ENCODE measurements at places on chromosomes 7 and 10.

- DNase-seq, result no peak
Measured at GRCh38 chr7:127760436-127761031, 108.5 kb downstream of the SND1 start.

GRCh38 chr7:11607686-11608085, 224.3 kb downstream of the THSD7A start:
- no peak for DNase-seq

GRCh38 chr7:103344453-103345149, at the start of gene DNAJC2:
DNAJC2 (minus strand) TSS chr7:103344767; CDS start chr7:103344622, 145 bp downstream.
- peak; percentile 60 for DNase-seq

DNA sequence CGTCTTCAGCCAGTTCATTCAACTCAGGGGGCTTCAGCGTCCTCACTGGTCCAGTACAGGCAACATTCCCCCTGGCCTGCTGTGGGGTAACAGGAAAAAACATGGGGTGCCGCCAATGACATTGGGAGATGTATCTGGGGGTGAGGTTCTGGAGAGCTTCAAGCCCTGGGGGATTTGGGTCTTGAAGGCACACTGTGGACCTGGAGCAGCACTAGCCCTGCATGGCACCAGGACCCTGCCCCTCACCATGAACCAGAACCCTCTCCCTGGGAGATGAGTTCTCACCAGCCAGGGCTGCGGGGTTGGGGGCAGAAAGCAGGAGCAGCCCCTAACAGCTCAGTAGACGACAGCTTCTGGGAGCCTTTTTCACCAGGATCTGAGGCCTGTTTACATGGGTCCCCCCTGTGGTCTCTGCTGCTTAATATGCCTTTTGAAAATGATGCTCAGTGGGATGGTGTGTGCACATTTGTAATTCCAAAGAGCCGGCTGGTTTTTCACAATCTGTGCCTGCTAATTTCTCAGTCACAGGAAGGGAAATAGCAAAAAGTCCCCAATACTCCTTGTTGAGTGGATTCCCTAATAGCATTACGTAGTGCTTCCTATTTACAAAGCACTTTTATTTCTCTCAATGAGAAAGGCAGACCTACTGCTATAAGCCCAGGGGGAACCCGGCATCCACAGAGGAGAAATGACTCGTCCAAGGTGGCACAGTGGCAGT, 509.5 kb downstream of the RPS24 start:
- no peak for DNase-seq

DNA sequence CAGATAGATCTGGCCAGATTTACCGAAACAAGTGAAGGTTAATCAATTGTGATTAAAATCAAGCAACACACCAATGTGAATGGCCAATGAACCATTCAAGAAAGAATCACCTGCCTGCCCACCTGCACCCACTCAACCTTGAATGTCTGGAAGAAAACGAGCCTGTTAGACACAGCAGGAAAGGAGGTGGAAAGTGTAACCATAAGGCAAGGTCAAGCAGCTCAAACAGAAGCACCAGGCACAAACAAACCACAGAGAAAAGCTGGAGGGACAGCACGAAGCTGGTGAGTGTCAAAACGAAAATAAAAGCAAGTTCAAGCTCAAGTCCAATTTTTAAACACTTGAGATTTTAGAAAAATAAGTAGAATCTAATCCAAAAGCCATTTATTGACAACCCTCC, 64.9 kb downstream of the STEAP1B start:
- DNase-seq, result no peak

DNA sequence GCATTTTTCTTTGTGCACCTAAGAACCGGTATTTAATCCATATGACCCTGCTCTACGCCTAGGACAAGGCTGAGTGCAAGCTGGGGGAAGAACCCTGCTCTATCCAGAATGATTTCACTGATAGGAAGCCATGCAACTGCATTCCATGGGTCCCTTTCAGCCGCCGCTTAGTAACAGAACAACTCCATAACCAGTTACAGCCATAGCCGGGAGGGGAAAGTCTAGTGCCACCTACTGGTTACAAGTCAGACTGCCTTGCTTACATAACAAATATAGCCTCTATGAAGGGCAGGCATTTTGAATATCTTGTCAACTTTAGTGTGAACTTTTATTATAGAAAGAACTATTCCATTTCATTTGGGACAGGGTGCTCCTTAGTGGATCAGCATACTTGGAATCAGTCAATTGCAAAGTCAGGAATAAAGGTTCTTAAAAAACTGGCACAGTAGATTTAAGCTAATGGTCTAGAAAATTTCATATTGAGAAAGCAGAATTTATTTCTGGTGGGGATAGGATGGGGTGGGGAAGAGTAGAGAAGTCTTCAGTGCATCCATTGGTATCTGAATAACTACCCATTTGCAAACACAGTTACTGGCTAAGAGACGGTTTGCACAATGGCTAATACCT, 521.7 kb downstream of the ADRA2A start:
- DNase-seq, result no peak

GRCh38 chr10:133474665-133475424, 21.1 kb downstream of the SCART1 start:
- DNase-seq, result no peak

DNA sequence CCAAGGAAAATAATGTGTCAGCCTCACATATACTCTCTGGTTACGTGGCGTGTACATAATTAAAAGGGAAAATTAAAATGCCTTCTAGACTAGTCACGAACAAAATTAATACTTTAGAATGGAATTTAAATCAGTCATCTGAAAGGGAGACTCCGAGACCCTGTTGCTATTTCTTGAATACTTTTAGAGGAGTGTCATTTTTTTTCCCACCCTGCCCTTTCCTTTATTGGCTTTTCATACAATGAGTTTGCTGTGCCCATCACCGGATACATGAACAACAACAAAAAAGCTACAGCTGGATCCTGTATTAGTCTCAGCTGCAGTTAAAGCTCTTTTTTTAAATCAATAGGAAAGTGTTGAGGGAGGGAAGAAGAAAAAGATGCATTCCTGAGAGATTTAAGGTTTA, 20.1 kb downstream of the CYTH3 start:
- DNase-seq, result no peak

DNA sequence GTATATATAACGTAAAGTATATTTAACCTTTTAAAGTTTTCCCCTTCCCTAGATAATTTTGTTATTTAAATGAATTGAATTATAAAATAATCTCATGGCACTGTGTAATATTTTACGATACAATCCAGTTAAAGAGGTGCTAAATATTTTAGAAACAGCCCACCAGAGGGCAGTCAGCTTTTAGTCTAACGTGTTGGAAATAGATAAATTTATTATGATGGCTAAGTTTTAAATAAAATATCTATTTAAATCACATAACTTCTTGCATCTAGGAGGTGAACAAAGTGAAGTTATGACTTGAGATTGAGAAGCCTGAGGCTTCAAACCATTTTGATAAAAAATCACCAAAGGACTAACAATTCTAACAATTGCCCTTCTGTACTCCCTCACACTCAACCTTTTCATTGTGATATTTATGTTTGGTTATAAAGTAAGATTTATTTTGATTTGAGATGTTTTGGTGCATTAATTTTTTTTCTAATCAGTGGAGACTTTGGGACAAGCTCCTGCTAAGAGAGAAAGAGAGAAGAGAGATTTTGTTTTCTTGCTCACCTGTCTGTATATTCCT, 171.5 kb upstream of the SP4 start:
- peak; percentile 32 for DNase-seq

- no peak for DNase-seq
Measured at GRCh38 chr7:68015122-68015977, 1018.7 kb downstream of the TYW1 start.

DNA sequence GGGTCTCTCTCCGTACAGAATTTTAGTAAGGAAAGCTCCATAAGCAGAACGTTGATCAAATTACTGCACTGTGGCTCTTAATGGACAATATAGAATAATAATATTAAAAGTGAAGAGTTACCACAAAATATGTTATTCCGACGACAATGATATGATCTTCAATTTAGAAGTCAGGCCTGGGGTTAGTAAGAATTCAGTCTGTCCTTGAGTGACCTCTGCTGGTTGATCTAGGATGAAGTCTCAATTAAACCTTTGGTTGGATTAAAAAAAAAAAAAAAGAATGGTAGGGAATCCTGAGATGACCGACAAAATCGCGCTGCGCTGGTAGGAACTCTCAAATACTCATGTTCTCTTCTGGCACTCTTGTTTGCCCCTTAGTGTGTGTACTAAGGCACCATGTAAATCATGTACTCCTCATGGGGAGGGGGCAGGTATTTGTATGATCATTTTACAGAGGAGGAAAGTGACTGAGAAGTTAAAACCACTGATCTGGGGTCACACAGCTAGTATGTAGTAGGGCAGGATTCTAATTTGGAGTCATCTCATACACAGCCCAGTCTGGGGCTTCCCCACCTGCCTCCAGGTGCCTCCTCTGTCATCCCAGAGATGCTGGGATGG, 161.3 kb upstream of the NPVF start:
- peak; percentile 41 for DNase-seq

DNA sequence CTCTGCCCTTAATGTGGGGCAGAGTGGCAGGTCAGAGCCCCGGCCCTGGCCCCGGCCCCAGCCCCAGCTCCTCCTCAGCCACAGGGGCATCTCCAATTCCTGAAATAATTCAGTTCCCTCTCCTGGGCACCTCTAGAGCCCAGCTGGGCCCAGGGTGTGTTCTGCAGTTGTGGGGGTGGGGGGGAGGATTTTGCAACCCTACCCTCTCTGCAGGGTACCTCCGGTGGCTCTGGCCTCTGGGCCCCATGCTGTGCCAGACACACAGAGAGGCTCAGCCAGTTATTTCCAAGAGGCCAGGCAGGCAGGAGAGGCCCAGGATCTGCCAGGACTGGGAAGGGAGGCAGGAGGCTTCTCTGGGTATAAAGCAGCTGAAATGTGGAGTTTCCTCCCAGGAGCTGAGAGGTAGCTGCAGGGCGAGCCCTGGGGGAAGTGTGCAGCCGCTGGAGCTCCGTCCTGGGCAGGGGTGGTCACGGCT, 47.9 kb downstream of the PWWP2B start:
- no peak for DNase-seq

DNA sequence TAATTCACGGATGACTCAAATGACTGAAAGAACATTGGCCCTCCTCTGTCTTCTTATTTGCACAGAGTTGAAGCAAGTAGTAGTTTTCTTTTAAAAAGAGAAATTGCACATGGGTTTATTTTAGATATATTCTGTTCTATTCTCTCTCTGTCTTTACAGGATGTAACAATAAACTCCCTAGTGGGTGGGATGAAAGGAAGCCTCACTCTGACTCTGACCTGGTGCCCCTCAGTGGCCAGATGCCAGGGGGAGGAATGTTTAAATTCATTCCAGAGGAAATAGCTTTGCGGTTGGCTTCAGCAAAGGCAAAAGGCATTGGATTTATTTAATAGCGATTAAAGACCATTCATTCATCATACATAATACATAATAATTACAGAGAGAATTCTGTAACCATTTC, 156.4 kb upstream of the MTPN start:
- no peak for DNase-seq

DNA sequence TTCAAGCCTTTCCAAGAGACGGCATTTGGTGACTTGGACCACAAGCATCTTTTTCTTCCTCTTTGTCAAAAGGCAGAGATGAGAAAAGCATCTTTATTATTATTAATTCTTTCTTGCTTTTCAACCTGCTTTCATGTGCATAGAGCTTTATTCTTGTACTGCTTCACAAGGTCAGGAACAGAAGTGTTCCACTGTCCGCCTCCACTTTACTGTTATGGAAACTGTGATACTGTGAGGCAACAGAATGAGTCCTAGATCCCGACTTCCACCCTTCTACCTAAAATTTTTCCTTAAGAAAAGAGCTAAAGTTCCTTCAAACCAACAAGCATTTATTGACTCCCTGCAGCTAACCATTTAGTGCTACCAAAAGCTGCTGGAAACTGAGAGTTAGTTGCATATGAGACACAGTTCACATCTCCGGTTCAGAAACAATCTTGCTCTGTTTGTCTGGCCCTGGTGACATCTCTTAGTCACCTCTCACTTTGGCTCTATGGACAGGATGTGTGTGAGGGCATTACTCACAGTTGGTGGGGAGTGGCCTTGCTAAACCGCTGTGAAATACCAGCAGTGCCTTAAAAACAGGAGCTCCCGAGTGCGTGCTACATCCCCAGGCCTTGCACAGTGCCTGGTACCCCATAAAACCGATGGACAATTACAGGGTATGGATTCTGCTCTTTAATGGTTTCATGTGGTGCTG, 77.1 kb upstream of the TRIL start:
- no peak for DNase-seq

DNA sequence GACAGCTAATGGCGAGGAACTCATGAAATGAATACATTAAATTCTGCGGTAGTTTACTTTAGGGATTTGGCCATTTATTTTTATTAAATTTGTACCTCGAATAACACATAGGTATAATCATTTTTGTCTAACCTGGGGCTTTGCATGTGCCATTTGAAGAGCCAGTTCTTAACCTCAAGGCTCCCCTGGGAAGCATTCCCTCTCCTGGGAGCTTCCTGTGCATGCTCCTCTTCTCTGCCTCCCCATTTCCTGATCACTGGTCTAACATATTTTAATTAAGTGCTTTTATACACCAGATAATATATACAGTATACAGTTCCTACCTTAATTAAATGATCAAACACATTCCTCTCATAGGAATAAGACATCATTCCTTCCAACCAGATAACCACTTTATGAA, 183.9 kb upstream of the FZD1 start:
- DNase-seq, result no peak

DNA sequence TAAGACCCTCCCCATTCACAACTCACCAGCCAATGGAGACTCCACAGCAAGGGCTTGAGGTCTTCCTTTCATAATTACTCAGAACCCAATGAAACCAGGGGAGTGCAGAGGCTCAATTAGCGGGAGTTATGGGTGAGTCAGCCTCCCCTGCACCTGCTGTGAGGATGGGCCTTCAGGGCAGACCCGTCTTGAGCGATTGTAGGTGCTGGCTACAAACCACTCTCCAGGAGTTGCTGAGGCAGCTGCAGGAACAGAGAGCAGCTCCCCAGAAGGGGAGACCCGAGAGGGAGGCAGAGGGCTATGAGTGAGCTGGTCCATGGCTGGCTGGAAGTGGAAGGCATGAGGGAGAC, 58.5 kb upstream of the SORCS3 start:
- no peak for DNase-seq

GRCh38 chr7:91655656-91656055, 224.8 kb downstream of the MTERF1 start:
- no peak for DNase-seq
